ENCODE measurements at places on chromosomes 16 and 17.

DNA sequence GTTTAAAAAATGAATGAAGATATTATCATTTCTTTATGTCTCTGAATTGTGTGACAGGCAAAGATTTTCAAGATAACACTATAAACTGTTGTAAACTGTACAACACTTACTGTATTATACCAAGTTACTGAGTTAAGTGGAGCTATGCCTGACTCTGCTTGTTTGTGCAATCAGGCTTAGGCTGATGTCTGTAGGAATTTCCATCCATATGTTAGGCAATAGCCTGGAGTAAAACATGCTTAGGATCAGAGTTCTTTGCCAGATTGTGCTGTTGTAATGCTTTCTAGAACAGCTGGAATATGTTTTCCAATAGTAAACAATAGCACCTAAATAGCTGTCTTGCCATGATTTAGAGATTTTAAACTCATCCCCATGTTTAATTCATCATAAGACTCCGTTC is 1496.7 kb downstream of the CDH11 start:
- no peak for DNase-seq

DNA sequence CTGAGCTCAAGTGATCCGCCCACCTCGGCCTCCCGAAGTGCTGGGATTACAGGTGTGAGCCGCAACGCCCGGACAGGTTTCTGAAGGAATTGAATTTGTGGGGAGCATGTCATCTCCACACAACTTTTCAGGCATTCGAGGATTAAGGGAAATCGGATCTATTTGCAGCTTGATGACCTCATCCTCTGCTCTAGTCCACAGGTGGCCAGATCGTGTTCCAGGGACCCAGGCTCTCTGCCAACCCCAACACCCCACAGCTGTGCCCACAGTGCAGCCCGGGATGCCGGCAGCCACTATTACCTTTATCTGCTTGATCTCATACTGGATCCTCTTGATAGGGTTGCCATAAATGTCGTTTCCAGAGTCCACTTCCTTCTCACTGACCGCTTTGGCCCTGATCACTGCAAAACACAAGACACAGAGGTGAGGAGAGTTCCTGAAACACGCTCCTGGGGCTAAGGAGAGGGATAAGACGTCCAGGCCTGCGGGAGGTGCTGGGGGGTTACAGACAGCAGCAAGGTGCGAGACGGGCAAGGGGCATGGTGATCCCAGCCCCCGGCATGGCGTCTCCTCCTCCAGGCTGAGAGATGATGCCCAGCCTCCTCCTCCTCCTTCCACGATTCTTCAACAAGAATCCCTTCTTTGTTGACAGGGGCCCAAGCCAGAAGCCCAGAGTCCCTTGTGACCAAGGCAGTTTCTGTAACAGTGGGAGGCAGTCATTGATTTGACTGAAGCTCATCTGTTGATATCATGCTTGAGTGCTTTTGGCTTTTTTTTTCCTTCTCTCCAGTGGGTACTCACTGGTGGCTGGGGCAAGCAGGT is 29.3 kb downstream of the CEP295NL start:
- DNase-seq = no peak

GRCh38 chr16:27491894-27492587 is 57.7 kb downstream of the GTF3C1 start:
- DNase-seq = no peak

- DNase-seq = no peak
Measured at GRCh38 chr16:51557670-51558069, 406.6 kb upstream of the SALL1 start.

Data from activated naive CD4-positive, alpha-beta T cell treated with anti-CD3 and anti-CD28 coated beads, Interleukin-2, amount 50 U/mL, for 16 hours (primary cell).